ENCODE measurements at places on chromosomes 11 and 22. TPM values are rescaled to one million over a fixed set of nuclear protein-coding genes. Genes with fewer than 3 reads are reported as not detected.

Gene TRPC6
- total RNA-seq, result not detected

Gene OR51E2
- not detected for total RNA-seq

- no peak for DNase-seq
- H3K4me1 ChIP-seq, result no peaks in the 10 kb centered on the region
- no peaks in the 10 kb centered on the region for H3K36me3 ChIP-seq
- no peaks in the 10 kb centered on the region for H3K27me3 ChIP-seq
- no peak overlapping the region for H3K4me3 ChIP-seq
Observed at GRCh38 chr11:12922418-12922817, 86.7 kb upstream of the RASSF10 start.

- no peaks in the 10 kb centered on the region for H3K36me3 ChIP-seq
- no peak overlapping the region for H3K4me3 ChIP-seq
- H3K27ac ChIP-seq, result no peak overlapping the region
- H3K4me1 ChIP-seq, result peaks cover 6% of the 10 kb centered on the region
- DNase-seq, result no peak
- no peaks in the 10 kb centered on the region for H3K27me3 ChIP-seq
Observed at GRCh38 chr22:27596133-27596870, 205.3 kb downstream of the MN1 start.

- no peaks in the 10 kb centered on the region for H3K27me3 ChIP-seq
- H3K27ac ChIP-seq, result no peak overlapping the region
- no peak for DNase-seq
- no peaks in the 10 kb centered on the region for H3K36me3 ChIP-seq
- no peaks in the 10 kb centered on the region for H3K4me1 ChIP-seq
Observed at GRCh38 chr11:76250520-76251225, 44.4 kb upstream of the WNT11 start.

- no peaks in the 10 kb centered on the region for H3K36me3 ChIP-seq
- H3K4me3 ChIP-seq, result no peak overlapping the region
- H3K4me1 ChIP-seq, result peaks cover 34% of the 10 kb centered on the region
- no peaks in the 10 kb centered on the region for H3K27me3 ChIP-seq
Observed at GRCh38 chr11:128472128-128473089, 114.9 kb downstream of the ETS1 start.

GRCh38 chr22:47389201-47389600, 626.8 kb downstream of the TBC1D22A start:
- no peaks in the 10 kb centered on the region for H3K36me3 ChIP-seq
- no peak overlapping the region for H3K27ac ChIP-seq
- no peak overlapping the region for H3K4me3 ChIP-seq
- no peaks in the 10 kb centered on the region for H3K4me1 ChIP-seq
- peaks cover 23% of the 10 kb centered on the region for H3K27me3 ChIP-seq
- no peak for DNase-seq

DNA sequence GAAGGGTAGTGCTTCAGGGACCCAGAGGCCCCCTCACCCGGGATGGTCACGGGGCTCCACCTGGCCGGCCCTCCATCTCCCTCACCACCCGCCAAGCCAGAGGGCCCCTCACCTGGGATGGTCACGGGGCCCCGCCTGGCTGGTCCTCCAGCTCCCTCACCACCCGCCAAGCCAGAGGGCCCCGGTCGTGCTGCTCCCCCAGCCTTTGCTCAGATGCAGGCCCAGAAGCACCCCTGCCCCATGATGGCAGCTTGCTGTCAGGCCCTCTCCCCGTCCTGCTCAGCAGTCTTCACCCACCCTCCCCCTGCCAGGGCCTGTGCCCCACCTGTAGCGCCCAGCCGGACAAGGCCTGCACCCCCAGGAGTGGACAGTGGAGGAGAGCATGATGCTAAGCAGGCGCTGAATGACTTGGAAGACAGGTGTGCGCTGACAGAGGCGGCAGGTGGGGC, 7.3 kb downstream of the DENND6B start:
- H3K4me3 ChIP-seq, result no peak overlapping the region
- peaks cover 9% of the 10 kb centered on the region for H3K4me1 ChIP-seq
- H3K27me3 ChIP-seq, result no peaks in the 10 kb centered on the region
- no peak overlapping the region for H3K27ac ChIP-seq
- H3K36me3 ChIP-seq, result no peaks in the 10 kb centered on the region

DNA sequence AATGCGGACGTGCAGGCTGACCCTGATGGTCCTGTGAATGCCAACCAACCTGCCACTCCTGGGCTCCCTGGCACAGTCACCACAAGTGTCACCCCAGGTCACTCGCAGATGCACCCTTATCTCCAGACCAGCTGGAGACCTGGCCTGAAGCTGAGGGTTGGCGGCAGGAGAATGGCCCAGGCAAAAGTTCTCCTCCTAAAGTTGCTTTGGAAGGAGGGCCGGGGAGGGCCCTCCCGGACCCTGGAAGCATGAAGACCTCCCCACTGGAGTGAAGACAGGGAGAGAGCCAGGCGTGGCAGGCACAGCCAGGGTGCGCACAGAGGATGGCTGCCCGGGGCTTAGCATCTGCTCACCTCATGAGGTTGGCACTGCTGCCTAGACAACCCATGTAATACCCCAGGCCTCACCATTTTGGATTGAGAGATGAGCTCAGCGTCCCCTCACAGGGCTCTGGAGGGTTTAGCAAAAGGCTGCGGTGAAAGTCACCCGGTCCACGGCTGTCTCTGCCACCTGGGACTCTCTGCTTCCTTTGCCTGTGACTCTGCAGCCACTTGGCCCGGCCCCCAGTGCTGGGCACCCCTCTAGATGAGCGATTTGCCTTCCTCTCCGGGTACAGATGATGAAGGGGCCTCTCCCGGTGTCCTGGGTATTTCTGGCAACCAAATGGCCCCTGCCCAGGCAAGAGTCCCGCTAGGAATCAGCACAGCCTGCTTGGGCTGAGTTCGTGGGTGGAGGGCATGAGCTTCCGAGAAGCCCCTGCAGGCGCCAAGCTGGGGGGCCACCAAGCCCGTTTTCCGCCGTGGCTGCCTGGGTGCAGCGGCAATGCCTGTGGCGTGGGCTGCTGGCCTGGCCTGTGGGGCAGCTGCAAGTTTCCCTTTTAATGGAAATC, 48.3 kb upstream of the SEPTIN5 start:
- H3K4me1 ChIP-seq, result no peaks in the 10 kb centered on the region
- no peak overlapping the region for H3K27ac ChIP-seq
- DNase-seq, result no peak
- H3K27me3 ChIP-seq, result no peaks in the 10 kb centered on the region
- no peak overlapping the region for H3K4me3 ChIP-seq
- H3K36me3 ChIP-seq, result no peaks in the 10 kb centered on the region

- peaks cover 6% of the 10 kb centered on the region for H3K4me1 ChIP-seq
- H3K27me3 ChIP-seq, result no peaks in the 10 kb centered on the region
- H3K36me3 ChIP-seq, result no peaks in the 10 kb centered on the region
- DNase-seq, result no peak
Observed at GRCh38 chr11:8333376-8333775, 69.7 kb upstream of the LMO1 start.

DNA sequence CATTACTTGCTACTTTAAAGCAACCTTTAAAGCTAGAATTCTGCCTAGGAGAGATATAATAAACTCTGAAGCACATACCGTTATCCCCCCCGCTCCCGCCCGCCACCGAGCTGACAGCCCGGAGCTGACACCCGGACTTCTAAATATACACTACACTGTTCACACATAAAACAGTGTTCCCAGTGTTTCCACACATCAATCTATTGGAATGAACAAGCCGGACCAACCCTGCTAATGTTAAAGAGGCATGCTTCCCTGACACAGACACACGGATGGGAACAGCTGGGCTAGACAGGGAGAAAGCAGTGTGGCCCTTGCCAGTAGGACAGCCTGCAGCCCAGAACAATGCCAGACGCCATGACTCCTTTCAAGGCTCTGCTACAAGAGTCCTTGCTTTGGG, 108.4 kb upstream of the CSNK2A3 start:
- H3K4me1 ChIP-seq, result no peaks in the 10 kb centered on the region
- H3K36me3 ChIP-seq, result no peaks in the 10 kb centered on the region
